Colonic mucosa (tissue), 4 donors: ENCODE measurements at places on chromosomes 11 and 22. TPM values are rescaled to one million over a fixed set of nuclear protein-coding genes. Genes with fewer than 3 reads are reported as not detected.

DNA sequence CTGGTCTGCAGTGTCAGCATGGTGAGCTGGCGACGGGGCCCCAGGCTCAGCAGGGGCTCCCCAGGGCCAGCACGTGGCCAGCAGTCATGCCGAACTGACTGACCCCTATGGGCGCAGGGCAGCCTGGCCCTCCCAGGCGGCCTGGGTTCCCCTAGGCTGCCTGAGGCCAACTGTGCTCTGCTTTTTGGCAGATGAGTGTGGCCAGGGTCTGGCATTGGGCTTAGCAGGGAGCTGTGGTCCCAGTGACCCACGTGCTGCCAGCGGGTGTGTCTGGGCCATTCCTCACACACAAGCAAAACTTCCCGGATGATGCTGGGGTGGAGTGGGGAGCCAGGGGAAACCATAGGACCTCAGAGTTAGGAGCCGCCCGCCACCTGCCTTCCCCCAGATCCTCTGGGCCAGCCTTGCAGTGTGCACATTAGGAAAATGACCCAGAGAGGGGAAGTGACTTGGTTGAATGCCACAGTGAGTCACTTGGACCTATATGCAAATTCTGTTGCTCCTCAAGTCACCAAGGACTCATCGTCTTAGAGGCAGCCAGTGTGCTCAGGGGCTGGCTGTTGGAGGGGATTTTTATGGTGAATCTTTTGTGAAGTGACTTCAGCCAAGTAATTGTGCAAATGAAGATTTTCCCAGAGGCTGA lies 6.5 kb downstream of the ADORA2A start:
- no peak overlapping the region for H3K4me3 ChIP-seq
- H3K4me1 ChIP-seq: peaks cover 8% of the 10 kb centered on the region
- H3K27ac ChIP-seq: peak overlapping the region; percentile 42
- H3K36me3 ChIP-seq: no peaks in the 10 kb centered on the region
- no peak for DNase-seq
- no peaks in the 10 kb centered on the region for H3K27me3 ChIP-seq

GRCh38 chr11:117058761-117059261 lies 39.4 kb downstream of the SIK3 start:
- no peak for DNase-seq
- no peaks in the 10 kb centered on the region for H3K27me3 ChIP-seq
- H3K36me3 ChIP-seq: no peaks in the 10 kb centered on the region
- no peaks in the 10 kb centered on the region for H3K4me1 ChIP-seq

GRCh38 chr11:131940126-131940525 lies 569.7 kb downstream of the NTM start:
- H3K4me1 ChIP-seq: no peaks in the 10 kb centered on the region
- H3K27me3 ChIP-seq: no peaks in the 10 kb centered on the region
- H3K36me3 ChIP-seq: no peaks in the 10 kb centered on the region

DNA sequence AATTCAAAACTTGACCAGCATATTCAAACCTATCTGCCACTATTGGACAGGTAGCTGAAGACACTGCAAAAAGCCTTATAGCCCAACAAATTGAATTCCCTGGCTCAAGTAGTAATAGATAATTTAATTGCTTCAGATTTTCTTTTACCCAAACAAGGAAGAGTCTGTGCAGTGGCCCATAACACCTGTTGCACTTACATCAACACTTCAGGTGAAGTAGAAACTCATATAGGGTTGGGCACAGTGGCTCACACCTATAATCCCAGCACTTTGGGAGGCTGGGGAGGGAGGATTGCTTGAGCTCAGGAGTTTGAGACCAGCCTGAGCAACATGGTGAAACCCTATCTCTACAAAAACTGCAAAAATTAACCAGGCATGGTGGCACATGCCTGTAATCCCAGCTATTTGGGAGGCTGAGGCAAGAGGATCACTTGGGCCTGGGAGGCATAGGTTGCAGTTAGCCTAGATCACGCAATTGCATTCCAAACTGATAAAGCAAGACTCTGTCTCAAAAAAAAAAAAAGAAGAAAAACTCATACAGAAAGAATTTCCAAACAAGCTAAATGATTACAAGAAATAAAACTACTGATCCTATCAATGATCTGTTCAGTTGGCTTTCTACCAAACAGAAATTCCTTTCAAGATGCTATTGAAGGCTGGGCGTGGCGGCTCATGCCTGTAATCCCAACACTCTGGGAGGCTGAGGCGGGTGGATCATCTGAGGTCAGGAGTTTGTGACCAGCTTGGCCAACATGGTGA lies 9.5 kb downstream of the FOLR3 start:
- H3K4me1 ChIP-seq: no peaks in the 10 kb centered on the region
- DNase-seq: no peak
- H3K27ac ChIP-seq: no peak overlapping the region
- no peaks in the 10 kb centered on the region for H3K36me3 ChIP-seq

GRCh38 chr11:115501893-115502589 lies 2.2 kb downstream of the CADM1 start:
- H3K4me3 ChIP-seq: peak overlapping the region; percentile 45
- H3K27me3 ChIP-seq: peaks cover 30% of the 10 kb centered on the region
- H3K4me1 ChIP-seq: peaks cover 2% of the 10 kb centered on the region
- no peaks in the 10 kb centered on the region for H3K36me3 ChIP-seq
- H3K27ac ChIP-seq: no peak overlapping the region

DNA sequence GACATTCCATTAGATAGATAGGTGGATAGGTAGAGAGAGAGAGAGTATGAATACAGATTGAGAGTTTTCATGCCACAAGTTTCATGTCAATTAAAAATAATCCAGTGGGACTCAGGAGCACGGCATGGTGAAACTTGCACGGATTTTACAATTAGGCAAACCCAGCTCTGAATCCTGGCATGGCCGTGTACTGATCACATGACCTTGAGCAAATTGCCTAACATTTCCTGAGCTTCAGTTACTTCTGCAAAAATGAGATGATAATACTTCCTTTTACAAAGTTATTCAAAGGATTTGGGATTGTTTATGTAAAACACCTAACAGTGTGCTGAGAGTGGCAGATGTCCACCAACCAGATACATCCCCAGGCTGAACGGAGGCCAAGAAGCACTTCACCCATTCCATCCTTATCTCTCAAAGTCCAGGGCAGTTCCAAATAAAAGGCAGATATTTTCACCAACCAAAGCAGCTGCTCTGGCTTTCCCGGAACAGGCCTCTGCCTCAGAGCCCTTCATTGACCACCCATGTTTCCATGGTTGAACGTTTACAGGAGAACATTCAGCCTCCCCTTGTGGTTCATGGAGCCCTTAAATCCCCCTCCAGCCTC lies 17.9 kb downstream of the APLNR start:
- H3K4me1 ChIP-seq: no peaks in the 10 kb centered on the region
- H3K27me3 ChIP-seq: no peaks in the 10 kb centered on the region
- DNase-seq: no peak
- H3K27ac ChIP-seq: no peak overlapping the region
- H3K36me3 ChIP-seq: no peaks in the 10 kb centered on the region

DNA sequence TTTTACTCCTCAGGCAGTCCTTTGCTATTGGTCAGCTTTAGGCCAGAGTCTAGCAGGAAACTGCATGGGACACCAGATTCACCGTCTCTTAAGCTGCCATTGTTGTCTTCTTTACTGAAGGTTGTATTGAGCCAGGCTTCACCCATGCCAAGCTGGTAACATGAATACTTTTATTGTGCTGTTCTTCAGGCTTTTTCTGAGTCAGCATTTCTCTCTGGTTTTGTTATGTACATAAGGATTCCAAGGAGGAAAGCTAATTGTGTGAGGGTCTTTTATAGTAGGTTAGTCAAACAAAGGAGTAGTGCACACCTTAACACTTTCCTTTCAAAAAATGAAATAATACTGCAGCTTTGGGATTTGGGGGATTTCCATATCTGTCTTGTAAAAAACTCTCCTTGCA lies 252.8 kb downstream of the JRKL start:
- H3K36me3 ChIP-seq: no peaks in the 10 kb centered on the region
- no peaks in the 10 kb centered on the region for H3K27me3 ChIP-seq
- no peak overlapping the region for H3K27ac ChIP-seq
- DNase-seq: no peak

DNA sequence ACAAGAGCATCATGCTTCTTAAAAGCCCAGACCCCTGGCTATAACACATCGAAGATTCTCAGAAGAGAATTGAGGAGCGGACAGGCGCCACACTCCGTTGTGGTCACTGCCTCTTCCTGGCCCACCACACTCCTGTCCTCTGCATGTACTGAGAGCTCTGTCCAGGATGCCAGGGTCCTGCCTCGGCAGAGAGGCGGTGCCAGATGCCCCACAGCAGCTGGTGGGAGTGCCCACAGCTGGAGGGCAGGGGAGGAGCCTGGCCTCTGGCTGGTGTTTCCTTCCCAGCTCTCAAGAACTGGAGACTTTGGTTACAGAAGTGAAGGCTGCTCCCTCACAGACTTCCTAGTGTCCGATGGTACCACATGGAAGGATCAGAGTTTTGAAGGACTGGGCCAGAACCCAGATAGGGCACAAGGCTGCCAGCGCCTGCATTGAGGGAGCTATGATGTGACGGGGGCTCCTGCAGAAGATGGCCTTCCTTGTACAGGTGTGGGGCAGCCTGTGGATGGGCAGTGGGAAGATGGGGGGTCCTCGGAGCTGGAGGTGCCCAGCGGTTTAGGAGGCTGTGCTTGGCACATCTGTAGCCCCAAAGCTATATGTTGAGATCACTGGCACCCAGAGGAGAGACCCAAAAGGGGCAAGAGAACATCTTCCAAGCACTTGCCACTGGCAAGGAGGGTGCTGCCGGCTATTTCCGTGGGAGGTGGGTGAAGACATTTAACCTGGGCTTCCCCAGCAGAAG lies 19.4 kb downstream of the RSPH14 start:
- no peaks in the 10 kb centered on the region for H3K4me1 ChIP-seq
- H3K27ac ChIP-seq: no peak overlapping the region
- DNase-seq: no peak
- no peak overlapping the region for H3K4me3 ChIP-seq
- H3K36me3 ChIP-seq: no peaks in the 10 kb centered on the region

GRCh38 chr11:103413266-103413888 lies 304.2 kb downstream of the DYNC2H1 start:
- no peaks in the 10 kb centered on the region for H3K36me3 ChIP-seq
- no peak overlapping the region for H3K4me3 ChIP-seq
- H3K27ac ChIP-seq: no peak overlapping the region
- DNase-seq: no peak
- H3K4me1 ChIP-seq: no peaks in the 10 kb centered on the region
- no peaks in the 10 kb centered on the region for H3K27me3 ChIP-seq

GRCh38 chr11:60390419-60390818 lies 5.8 kb upstream of the MS4A14 start:
- DNase-seq: no peak
- H3K4me3 ChIP-seq: no peak overlapping the region
- H3K36me3 ChIP-seq: no peaks in the 10 kb centered on the region
- no peak overlapping the region for H3K27ac ChIP-seq

- no peaks in the 10 kb centered on the region for H3K36me3 ChIP-seq
- no peak overlapping the region for H3K27ac ChIP-seq
- no peak overlapping the region for H3K4me3 ChIP-seq
- no peaks in the 10 kb centered on the region for H3K27me3 ChIP-seq
Measured at GRCh38 chr11:63882555-63883242, 34.3 kb downstream of the RCOR2 start.

SAA1 gene
- 16.8 TPM for total RNA-seq

RBFOX2 gene
- total RNA-seq: 60.2 TPM

WNT11 gene
- total RNA-seq: 3.6 TPM

OR8A1 gene
- not detected for total RNA-seq

B3GAT1 gene
- total RNA-seq: 0.13 TPM
